ENCODE measurements at places on chromosomes 6 and 20.

GRCh38 chr20:13364278-13365170 is 143.4 kb downstream of the ISM1 start:
- no peak overlapping the region for H3K4me3 ChIP-seq
- H3K27ac ChIP-seq: no peak overlapping the region
- no peak for DNase-seq
- H3K4me1 ChIP-seq: no peaks in the 10 kb centered on the region
- no peaks in the 10 kb centered on the region for H3K36me3 ChIP-seq

DNA sequence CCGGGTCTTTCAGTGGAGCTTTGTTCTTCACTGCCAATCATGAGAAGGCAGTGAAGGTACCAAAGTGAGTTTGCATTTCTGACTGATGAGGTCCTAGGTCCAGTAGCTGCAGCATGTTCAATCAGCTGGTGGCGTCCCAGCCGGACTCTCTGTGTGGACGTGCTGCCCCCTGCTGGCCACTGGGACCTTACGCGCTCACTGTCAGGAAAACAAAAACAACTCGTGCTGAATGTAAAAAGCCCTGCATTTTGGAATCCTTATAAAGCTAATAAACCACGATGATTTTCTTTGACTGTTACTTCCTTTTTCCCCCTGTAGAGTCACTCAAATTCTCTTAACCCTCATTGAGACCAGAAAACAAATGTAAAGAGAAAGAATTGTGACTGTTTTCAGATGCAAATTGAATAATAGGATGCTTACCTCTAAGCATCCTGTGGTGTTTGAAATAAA is 4.9 kb upstream of the CD24 start:
- DNase-seq: peak; percentile 72
- H3K27ac ChIP-seq: peak overlapping the region; percentile 70
- peaks cover 5% of the 10 kb centered on the region for H3K4me1 ChIP-seq
- no peak overlapping the region for H3K4me3 ChIP-seq

- H3K36me3 ChIP-seq: peaks cover 41% of the 10 kb centered on the region
- H3K27ac ChIP-seq: no peak overlapping the region
- DNase-seq: no peak
- H3K4me1 ChIP-seq: peaks cover 16% of the 10 kb centered on the region
- H3K4me3 ChIP-seq: no peak overlapping the region
- no peaks in the 10 kb centered on the region for H3K27me3 ChIP-seq
Observed at GRCh38 chr6:4128748-4129147, 6.6 kb downstream of the ECI2 start.

DNA sequence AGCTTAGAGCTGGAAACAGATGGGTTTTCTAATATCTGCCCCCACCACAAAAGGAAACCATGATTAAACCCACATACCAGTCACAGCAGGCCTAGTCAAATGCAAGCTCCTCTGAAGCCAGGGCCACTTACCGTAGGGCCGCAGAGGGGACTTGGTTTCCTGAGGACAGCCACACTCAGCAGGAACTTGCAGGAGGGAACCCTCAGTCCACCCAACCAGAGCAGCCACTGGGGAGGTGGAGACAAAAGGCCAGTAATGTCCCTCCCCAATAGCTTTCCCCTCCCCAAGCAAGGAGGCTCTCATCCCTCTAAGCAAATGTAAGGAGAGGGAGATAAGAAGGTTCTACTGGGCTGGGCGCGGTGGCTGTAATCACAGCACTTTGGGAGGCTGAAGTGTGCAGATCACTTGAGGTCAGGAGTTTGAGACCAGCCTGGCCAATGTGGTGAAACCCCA is 384.4 kb upstream of the JARID2 start:
- peaks cover 34% of the 10 kb centered on the region for H3K4me1 ChIP-seq
- H3K4me3 ChIP-seq: no peak overlapping the region
- no peaks in the 10 kb centered on the region for H3K27me3 ChIP-seq
- H3K36me3 ChIP-seq: peaks cover 3% of the 10 kb centered on the region

DNA sequence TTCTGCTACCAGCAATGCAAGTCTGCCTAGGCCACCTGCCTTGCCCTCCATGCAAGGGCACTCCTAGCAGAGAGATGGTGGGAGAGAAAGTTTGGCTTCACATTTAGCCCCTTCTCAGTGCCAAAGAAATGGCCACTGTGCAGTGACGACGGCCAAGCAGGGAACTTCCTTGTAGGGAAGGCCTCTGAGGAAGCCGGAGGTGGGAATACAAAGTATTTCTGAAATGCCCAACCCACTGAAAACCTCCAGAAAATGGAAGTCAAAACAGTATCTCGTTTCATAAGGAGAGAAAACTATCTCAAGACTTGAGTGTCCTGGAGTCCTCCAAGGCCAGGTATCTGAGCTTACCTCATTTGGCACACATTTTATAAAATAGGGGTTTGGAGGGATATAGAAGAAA is 42.7 kb downstream of the JAG1 start:
- no peak overlapping the region for H3K4me3 ChIP-seq
- no peaks in the 10 kb centered on the region for H3K27me3 ChIP-seq
- H3K27ac ChIP-seq: no peak overlapping the region
- H3K36me3 ChIP-seq: peaks cover 6% of the 10 kb centered on the region
- peaks cover 11% of the 10 kb centered on the region for H3K4me1 ChIP-seq
- no peak for DNase-seq

- H3K4me3 ChIP-seq: no peak overlapping the region
- H3K27ac ChIP-seq: no peak overlapping the region
- H3K27me3 ChIP-seq: no peaks in the 10 kb centered on the region
- no peaks in the 10 kb centered on the region for H3K36me3 ChIP-seq
- DNase-seq: no peak
Observed at GRCh38 chr6:128676456-128676855, 156.1 kb upstream of the PTPRK start.

DNA sequence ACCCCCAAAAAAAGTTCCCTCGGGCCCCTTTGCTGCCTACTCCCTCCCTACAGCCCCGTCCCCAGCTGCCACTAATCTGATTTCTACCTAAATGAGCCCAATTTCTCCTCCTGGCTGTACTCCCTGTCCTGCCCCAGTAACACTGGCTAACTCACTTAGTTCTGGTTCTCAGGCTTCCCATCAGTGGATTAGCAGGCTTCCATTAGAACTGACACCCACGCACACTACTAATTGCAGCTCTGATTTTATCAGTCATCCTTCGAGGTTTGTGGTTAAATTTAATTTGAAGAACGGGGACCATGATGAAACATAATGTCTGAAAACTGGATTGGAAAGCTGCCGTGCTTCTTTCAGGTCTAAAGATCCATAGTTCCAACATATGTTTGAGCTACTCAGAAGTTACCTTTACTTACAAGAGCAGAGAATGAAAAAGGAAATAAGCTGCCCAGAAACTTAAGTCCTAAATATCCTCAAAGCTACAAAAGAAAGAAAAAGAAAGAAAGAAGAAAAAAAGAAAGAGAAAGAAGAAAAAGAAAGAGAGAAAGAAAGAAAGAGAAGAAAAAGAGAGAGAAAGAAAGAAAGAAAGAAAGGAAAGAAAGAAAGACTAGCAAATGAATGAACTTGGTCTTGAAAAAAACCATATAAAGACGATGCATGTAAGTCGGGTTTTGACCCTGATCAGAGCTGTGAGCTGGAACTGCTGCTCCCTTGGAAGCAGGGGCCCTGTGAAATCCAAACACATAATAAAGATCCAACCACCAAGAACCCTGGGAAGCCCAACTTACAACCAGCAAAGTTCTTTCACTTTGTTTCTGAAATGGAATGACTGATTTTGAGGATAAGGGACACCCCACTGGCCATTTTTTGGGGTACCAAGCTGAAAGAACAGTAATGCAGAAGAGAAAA is 51.7 kb downstream of the CNKSR3 start:
- no peak overlapping the region for H3K4me3 ChIP-seq
- no peaks in the 10 kb centered on the region for H3K36me3 ChIP-seq
- no peaks in the 10 kb centered on the region for H3K4me1 ChIP-seq
- H3K27ac ChIP-seq: no peak overlapping the region

DNA sequence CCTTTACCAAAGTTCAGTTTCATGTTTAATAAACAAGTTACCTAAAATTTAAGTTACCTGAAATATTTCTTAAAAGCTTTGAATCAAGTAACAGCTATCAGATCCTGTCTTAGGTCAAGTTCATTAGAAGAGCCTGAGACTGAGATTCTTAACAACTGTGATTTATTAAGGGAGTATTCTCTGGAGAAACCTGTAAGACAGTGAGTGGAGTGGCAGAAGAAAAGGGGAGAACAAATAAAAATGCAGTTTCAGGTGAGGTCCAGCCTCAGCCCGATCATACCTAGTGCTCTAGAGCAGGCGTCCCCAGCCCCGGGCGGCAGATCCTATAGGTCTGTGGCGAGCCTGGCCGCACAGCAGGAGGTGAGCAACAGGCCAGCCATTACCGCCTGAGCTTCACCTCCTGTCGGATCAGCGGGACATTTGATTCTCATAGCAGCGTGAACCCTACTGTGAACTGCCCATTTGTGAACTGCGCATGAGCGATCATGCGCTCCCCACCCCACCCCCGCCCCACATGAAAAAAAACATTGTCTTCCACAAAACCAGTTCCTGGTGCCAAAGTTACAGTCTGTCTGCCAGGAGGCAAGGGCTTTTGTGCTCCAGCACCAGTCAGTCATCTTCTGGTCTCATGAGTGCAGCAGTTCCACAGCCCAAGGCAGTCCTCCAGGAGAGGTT is 59.2 kb upstream of the ADGRB3 start:
- no peak for DNase-seq
- peaks cover 4% of the 10 kb centered on the region for H3K27me3 ChIP-seq
- no peaks in the 10 kb centered on the region for H3K36me3 ChIP-seq
- H3K4me1 ChIP-seq: no peaks in the 10 kb centered on the region

DNA sequence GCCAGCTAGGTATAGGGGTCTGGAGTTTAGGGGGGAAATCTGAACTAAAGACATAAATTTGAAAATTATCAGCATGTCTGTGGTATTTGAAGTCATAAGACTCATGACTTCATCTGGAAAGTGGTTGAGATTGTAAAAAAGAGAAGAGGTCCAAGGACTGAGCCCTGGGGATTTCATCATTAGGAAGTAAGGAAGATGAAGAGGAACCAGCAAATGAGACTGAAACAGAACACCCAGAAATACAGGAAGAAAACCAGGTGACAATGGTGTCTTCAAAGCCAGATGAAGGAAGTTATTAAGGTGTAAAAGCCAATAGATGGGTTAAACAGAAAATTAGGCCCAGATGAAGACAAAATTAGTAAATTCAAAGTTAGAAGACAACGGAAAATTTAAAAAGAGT is 49.1 kb upstream of the UBR2 start:
- H3K27me3 ChIP-seq: no peaks in the 10 kb centered on the region
- H3K4me1 ChIP-seq: peaks cover 21% of the 10 kb centered on the region
- DNase-seq: no peak

DNA sequence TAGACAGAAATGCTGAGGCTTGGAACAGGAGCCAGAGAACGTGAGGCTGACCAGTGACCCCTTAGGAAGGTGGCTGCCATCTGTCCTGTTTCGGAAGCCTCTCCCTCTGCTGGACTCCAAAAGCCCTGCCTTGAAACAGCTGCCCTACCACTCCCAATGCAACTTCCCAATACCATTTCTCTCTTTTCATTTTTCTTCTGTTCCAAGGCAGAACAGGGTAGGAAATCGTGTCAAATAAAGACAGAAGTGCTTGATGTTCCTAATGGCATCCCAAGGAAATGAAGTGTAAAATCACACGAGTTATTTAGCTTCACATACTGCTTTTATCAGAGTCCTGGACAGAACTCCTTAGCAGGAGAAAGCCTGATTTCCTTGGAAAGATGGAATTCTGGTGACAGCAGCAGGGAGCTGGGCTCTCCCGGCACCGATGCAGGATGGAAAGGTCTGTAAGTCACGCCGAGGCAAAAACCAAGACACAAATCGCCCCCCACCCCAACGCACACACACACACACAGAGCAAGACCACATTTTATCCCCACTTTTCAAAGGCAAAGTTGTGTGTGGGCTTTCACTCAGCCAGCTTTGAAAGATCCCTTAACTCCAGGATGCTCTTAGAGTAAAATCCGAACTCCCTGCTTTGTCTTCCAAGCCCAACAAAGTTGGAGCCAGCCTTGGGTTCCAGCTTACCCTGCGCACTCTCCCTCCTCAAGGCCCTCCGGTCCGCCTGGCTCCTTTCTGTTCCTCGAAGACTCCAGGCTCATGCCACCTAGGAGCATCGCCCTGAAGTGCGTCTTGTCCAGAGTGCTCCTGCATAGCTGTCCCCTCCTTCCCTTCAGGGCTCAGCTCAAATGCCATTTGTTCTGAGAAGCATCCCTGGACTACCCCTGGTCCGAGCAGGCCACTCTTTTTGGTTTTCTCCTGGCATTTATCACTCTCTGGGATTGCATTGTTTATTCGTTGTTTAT is 11.6 kb upstream of the STX16 start:
- H3K4me3 ChIP-seq: no peak overlapping the region
- no peaks in the 10 kb centered on the region for H3K36me3 ChIP-seq
- peaks cover 68% of the 10 kb centered on the region for H3K27me3 ChIP-seq
- DNase-seq: no peak
- peaks cover 12% of the 10 kb centered on the region for H3K4me1 ChIP-seq

DNA sequence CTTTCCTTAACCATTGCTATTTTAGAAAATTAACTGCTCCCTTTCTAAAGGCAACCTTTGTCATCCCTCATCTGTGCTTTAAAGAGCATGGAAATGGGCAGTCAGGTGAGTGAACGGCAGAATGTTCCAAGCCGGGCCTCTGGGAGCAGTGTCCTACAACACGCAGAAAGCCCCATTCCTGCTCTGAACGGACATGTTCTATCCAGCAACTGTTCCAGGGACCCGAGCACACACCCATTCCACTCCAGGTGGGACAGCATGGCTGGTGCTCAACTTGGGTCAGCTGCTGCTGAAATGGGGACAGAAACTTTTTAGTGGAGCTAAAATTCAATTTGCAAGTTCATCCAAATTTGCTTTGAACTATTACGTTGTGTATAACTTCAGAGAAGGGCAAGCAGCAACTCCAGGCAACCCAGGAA is 26.7 kb downstream of the DIDO1 start:
- H3K27me3 ChIP-seq: no peaks in the 10 kb centered on the region
- peaks cover 44% of the 10 kb centered on the region for H3K36me3 ChIP-seq
- peaks cover 19% of the 10 kb centered on the region for H3K4me1 ChIP-seq

GRCh38 chr20:62051144-62051543 is 14.5 kb downstream of the TAF4 start:
- peak overlapping the region; percentile 68 for H3K27ac ChIP-seq
- no peak for DNase-seq
- H3K4me1 ChIP-seq: peaks cover 86% of the 10 kb centered on the region
- H3K4me3 ChIP-seq: no peak overlapping the region
- H3K36me3 ChIP-seq: peaks cover 45% of the 10 kb centered on the region

DNA sequence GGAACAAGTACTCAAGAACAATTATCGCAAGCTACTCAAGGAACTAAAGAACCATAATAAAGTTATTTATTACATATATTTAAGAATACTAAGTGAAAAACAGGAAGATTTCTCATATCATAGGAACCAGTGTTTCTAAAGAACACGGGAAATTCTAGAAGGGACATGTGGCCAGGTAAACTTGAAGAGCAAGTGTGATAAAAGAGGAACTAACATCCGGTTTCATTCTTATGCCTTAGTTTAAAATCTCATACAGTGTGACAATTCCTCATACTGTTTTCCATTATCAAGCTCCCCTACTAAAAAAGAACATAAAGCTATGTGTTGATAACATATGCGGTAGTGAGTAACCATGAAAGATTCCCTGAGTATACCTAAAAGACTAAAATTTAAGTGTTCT is 163.5 kb upstream of the SHLD1 start:
- H3K27me3 ChIP-seq: no peaks in the 10 kb centered on the region
- H3K27ac ChIP-seq: no peak overlapping the region
- no peak for DNase-seq
- peaks cover 4% of the 10 kb centered on the region for H3K4me1 ChIP-seq
- no peak overlapping the region for H3K4me3 ChIP-seq

- H3K4me1 ChIP-seq: peaks cover 45% of the 10 kb centered on the region
- H3K27me3 ChIP-seq: no peaks in the 10 kb centered on the region
- peak; percentile 91 for DNase-seq
- H3K4me3 ChIP-seq: peak within 1 kb of the TSS; percentile 91
Observed at GRCh38 chr20:2873010-2873746, at the start of gene PTPRA. PTPRA (plus strand) TSS chr20:2873481; CDS start chr20:2964278, 90,797 bp downstream.

All from stimulated activated naive B cell treated with anti-CD40 and anti-IgM and Interleukin-4, amounts not matched to agents 10 μg/mL and 1 μg/mL and 100 μg/mL, for 72 hours (primary cell).